ENCODE measurements at places on chromosomes 6 and 20. TPM values are rescaled to one million over a fixed set of nuclear protein-coding genes. Genes with fewer than 3 reads are reported as not detected.

DNA sequence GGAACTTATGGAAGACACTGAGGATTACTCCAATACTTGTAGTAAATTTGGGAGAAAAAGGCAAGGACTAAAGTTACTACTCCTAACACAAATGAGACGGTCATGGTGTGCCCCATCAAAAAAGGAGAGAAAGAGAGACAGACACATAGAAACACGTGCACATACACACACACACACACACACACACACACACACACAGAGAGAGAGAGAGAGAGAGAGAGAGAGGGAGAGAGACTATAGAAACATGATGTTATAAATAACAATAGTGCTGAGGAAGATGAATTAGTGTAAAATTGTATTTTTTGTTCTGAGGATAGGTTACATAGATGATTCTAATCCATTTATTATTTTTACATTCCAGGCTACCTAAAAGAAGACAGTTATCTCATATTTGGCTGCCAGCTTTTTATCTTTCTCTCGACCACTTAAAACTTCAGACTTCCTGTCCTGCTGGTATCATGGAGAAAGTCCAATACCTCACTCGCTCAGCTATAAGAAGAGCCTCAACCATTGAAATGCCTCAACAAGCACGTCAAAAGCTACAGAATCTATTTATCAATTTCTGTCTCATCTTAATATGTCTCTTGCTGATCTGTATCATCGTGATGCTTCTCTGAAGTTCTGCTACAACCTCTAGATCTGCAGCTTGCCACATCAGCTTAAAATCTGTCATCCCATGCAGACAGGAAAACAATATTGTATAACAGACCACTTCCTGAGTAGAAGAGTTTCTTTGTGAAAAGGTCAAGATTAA is 10.5 kb downstream of the PLN start:
- DNase-seq: no peak

GRCh38 chr6:113539623-113540022 is 317.5 kb upstream of the MARCKS start:
- DNase-seq: no peak

Gene HCRTR2
- not detected for total RNA-seq

- DNase-seq: no peak
Observed at GRCh38 chr6:81215092-81215432, 537.4 kb downstream of the TENT5A start.

GRCh38 chr20:1979106-1979778 is 14.6 kb downstream of the PDYN start:
- DNase-seq: no peak
